Dorsolateral prefrontal cortex (tissue), 122 donors: ENCODE measurements at places on chromosomes 2 and 18.

- peak; percentile 33 for DNase-seq
Observed at GRCh38 chr2:86022661-86023365, 82.9 kb downstream of the POLR1A start.

DNA sequence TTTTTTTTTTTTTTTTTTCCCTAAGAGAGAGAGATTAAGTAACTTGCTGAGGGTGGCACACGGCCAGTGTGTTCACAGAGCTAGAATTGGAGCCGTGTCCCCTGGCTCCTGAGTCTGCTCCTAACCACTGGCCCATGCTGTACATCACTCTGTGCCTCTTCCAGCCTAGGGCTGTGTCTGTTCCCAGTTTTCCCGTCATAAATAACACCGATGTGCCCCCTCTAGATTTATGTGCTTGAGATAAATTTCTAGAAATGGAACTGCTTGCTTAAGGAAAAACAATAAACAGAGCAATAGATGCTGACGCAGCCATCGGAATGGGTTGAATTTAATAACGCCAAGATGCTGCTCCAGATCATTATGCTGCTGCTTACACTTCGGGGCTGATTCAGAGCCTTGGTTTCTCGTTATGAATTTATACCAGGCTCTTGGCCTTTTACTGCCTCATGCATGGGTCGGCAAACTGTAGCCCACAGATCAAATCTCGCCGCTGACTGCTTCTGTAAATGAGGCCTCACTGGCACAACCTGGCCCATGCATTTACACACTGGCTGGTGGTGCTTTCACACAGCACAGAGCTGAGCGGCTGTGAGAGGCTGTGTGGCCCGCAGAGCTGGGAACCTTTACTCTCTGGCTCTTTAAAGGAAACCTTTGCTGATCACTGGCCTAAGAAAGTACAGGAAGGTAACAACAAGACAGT, 58.1 kb downstream of the NDUFA10 start:
- no peak for DNase-seq

GRCh38 chr2:30912056-30912455, 104.8 kb upstream of the CAPN13 start:
- no peak for DNase-seq

DNA sequence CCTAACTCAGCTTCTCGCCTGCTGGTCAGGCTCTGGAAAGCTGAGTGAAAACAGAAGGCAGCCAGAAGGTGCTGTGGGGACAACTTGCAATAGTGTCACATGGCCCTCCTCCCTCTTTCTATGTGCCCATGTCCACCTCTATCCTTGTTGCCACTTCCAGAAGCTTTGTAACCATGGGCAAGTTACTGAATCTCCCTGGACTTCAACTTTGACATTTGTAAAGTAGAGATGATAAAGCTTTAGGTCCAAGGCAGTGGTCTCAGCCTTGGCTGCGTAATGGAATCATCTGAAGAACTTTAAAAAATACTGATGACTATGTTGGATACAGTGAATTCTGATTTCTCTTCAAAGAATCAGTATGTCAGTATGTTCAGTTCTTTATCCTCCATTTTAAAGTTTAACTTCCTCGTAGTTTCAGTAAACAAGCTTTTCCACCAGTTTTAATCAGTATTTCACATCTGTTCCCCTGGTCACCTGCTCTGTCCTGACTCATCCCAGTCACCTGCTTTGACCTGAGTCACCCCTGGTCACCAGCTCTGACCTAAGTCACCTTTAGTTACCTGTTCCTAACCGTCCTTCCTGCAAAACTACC, 245.2 kb upstream of the STON1 start:
- no peak for DNase-seq

GRCh38 chr2:48694149-48694548, 61.4 kb downstream of the LHCGR start:
- no peak for DNase-seq

GRCh38 chr2:207162316-207162715, 3.4 kb downstream of the KLF7 start:
- DNase-seq: no peak

DNA sequence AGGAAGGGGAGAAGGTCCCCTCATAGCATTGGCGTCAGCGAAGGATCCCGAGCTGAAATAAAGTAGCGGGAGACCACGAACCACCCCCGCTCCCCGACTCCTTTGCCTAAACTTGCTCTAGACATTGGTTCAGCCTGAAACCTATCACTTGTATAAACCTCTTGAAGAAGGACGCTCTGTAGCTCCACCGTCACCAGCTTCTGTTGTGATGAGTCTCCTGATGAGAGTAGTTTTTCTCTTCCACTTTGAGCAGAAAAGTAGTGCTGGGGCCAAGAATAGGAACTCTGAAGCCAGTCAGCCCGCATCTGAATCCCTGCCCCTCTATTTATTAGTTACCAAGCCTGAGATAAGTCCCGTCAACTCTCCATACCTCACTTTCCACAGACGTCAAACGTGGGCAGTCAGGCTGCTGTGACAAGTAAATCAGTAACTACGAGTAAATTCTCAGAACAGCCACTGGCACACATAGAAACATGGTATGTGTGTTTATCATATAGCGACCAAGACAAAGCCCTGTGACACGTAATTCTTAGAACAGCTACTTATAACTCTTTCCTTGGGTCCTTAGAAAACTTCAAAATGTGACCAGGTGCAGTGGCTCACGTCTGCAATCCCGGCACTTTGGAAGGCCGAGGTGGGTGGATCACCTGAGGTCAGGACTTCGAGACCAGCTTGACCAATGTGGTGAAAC, 61.7 kb downstream of the CD226 start:
- no peak for DNase-seq

DNA sequence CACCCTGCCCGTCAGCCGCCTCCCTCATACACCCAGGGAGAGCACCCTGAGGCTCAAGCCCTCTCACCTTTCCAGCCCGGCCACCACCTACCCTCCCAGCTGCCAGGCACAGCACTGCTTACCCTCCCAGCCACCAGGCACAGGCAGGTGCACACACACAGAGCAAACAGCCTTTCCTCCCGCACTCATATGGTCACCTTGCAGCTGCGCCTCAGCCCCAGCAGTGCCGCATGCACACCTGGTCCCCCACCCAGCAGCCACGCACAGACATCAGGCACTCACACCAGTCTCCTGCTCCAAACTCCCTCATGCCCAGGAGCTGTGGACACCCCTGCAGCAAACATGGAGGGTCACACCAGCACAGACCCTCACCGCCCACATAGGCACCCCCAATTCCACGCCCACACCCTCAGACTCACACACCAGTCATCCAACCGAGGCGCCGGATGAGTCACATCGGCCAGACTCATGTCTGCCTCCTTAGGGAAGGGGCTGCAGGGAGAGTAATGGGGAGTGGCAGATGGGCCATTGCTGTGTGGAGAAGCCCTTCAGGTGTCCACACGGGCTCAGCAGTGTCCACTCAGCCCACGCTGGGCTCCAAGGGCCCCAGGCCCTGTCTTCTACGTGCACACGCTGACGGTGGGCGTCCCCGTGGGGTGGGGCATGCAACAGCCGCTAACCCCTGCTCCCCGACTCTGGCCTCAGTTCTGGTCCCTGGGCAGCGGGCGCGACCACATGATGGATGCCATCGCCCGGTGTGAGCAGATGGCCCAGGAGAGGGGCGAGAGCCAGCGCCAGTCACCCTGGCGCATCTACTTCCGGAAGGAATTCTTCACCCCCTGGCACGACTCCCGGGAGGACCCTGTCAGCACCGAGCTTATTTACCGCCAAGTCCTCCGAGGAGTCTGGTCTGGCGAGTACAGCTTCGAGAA, 22.3 kb upstream of the GPR17 start:
- peak; percentile 37 for DNase-seq

DNA sequence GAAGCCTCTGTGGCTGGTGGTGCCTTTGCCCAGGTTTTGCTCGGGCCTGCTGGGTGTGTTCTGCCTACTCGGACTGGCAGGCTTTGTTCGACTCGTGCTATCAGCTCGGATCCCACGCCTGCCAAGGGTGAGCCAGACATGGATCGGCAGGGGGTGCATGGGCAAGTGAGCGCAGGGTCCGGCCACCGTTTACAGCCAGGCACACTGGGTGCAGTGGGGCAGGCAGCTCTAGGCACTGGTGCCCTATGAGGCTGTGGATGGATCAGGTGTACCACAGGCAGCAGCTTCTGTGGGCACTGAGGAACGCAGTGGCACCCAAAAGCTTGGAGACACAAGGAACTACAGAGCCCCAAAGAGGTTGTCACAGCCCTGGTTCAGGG, 25.6 kb downstream of the MARCHF7 start:
- DNase-seq: no peak

DNA sequence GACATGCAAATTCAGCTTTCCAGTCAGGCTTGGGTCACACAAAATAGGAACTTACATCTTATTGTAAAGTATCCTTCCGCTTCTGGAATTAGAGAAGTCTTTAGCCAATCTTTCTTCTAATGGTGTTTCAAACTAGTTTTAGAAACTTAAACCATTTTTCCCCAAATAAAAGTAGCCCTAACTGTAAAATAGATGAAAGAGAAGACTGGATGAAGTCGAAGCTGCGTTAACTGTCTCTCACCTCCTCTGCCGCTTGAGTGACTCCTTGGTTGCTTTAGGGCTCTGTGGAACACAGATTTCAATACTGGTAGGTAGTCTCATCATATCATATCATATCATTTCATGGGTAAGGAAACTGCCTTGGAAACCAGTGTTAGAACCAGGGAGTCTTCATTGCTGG, 498.4 kb downstream of the XIRP2 start:
- no peak for DNase-seq

DNA sequence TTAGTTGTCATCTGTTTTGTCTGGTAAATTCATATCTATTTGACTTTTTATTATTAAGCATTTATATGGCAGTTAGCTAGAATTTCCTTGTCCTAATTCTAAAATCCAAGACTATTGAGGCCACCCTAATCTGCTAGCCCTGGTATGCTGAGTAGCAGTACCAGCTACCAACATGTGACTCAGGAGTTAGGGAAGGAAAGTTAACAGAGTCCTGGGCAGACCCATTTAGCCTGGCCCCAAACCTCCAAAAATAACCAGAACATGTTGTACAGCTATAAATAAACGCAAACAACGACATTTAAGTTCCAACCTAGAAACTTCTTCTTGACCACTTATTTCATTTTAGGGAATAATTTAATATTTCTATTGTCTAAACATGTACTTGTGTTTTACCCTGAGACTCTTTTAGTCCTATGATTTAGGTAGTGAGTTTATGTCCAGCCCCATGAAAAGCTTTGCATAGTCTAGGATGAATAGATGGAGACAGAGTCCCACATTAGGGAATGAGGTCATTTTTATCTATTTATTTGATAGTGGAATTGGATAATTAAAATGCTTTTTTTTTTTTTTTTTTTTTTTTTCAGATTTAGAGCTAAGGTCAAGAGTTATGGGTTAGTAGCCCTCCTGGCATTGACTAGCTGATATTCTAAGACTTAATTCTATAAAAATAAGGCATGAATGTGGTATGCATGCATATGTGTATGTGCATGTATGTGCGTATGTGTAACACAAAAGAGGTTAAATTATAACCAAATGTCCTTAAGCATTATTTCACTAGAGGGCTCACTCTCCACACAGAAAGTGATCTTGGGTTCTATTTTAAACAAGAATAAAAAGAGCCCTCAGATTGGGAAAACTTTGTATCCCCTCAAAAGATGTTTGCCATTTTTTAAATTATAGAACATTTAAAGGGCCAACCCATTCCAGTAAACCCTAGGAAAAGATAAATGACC, 160.1 kb upstream of the MAPRE2 start:
- DNase-seq: no peak

- DNase-seq: no peak
Observed at GRCh38 chr2:239089884-239090283, 242.0 kb downstream of the TWIST2 start.

GRCh38 chr2:167478196-167478595, 589.9 kb downstream of the XIRP2 start:
- no peak for DNase-seq

- DNase-seq: no peak
Observed at GRCh38 chr18:61572084-61572655, 238.9 kb downstream of the CDH20 start.

DNA sequence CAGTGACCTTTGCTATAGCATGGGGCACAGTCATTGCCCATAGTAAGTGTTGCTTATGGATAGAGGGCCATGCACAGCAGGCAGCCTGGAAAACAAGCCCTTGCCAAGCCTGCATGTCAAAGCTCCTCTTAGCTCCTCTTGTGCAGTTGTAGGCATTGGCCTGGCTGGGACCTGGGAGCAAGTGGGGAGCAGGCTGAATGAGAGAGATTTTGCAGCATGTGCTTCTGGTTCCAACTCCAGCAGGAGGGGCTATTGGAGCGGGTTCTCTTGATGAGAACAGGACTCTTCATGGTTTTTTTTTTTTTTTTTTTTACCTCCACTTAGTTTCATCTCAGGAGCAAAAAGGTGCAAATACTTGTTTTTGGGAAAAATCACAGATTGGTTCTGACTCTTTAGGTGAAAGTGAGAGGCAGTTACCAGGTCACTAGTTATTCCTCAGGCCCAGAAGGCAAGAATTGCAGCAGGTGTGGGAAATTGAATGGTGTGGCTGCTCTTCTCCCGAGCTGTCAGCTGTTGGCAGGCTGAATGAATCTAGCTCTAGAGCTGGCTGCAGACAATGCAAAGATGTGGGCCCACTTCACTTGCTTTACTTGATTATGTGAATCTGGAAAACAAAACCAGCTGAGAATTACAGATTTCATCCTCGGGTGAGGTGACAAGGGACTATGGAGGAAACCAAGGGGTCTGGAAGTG, 95.9 kb downstream of the MAP4K4 start:
- DNase-seq: peak; percentile 59

DNA sequence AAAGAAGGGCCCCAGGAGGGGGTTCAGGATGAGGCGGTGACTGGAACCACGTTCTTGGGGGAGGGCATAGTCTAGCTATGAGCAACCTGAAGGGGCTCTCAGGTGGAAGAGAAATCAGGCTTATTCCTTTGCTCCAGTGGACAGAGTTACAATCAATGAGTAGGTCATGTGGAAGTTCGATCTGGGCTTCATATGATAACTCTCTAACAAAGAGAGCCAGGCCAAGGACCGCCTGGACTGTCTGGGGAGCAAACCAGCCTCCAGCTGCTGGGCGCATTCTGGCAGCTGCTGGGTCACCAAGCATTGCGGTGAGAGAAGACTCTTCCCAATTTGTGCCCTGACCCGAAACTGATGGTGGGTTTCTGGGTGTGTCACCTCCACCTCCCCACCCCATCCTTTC, 180.3 kb upstream of the SMAD2 start:
- DNase-seq: no peak

GRCh38 chr2:45168711-45169338, 159.6 kb upstream of the SIX2 start:
- no peak for DNase-seq

DNA sequence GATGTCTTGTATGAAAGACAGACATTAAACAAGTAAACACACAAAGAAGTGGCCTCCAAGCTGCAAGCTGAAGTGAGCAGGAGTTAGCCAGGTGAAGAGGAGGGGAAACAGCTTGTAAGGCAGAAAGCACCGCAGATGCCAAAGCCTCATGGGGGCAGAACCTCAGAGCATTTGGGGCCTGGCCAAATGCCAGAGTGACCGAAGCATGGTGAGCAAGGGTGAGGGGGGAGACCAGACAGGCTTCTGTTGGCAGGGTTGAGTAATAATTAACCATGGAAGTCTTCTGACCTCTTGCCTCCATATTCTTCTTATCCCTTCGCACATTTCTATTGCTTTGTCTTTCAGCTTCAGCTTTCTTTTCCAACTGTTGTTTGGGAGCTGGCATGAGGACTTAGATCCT, 5.6 kb downstream of the QPCT start:
- no peak for DNase-seq
